NCI-H226 (cell line): ENCODE measurements at places on chromosomes 1 and 21.

- no peak for DNase-seq
Measured at GRCh38 chr1:61322008-61322744, 239.8 kb downstream of the NFIA start.

GRCh38 chr1:208211921-208212843 lies 32.0 kb downstream of the PLXNA2 start:
- no peak for DNase-seq

- DNase-seq: peak; percentile 55
Measured at GRCh38 chr1:38680801-38681510, 178.6 kb downstream of the RRAGC start.

- DNase-seq: no peak
Measured at GRCh38 chr1:147496571-147497210, 44.6 kb upstream of the BCL9 start.

DNA sequence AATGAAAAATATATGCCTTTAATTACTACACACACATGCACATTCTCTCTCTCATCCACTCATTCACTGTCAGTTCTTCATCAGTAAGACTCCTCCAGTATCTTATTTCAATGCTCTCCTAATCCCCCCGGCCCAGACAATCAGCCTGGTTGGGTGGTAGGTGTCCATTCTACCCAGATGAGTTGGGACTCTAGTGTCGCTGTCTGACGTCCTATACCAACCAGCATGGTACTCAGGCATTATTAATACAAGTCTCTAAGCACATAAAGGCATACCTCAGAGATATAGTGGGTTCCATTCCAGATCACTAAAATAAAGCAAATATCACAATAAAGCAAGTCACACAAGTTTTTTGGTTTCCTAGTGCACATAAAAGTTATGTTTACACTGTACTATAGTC lies 19.8 kb downstream of the NRIP1 start:
- no peak for DNase-seq

DNA sequence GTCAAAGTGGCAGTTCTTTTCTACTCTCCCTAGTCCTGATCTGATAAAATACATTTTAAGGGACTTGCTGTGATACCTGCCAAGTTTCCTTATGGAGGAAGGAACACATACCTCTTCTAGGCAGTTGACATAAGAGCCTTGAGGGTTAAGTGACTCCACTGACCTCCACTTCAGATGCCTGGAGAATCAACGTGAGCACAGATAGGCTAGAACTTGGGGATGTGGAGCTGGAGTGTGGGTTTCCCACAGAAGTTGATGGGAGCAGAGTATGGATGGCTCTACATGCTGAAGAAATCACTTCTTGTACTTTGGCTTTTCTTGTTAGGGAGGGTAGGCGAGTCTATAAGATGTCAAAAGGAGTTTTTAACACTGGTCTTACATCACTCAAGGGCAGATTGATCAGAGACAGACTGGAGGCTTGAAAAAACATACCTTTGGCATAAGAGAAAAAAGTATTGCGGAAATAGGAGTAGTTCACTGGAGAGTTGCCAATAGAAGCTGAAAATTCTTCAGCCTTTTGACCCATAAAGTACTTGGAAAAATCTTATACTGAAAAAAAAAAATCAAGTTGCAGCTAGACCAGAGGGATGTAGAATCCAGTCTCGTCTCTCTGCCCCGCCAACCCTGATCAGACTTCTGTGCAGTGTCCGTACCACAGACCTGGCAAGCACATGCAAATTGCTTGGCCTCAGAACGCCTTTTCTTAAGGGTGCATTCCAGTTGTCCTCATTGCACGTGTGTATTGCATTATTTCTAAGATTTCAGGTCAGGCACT lies 5.5 kb downstream of the RHOU start:
- no peak for DNase-seq
